ENCODE measurements at places on chromosomes 12 and 14. TPM values are rescaled to one million over a fixed set of nuclear protein-coding genes. Genes with fewer than 3 reads are reported as not detected.

The CD27 gene
- 0.65 TPM for total RNA-seq

The C12orf60 gene
- 0.56 TPM for total RNA-seq

The NDRG2 gene
- 444 TPM for total RNA-seq

The MYF6 gene
- 0.37 TPM for total RNA-seq

DNA sequence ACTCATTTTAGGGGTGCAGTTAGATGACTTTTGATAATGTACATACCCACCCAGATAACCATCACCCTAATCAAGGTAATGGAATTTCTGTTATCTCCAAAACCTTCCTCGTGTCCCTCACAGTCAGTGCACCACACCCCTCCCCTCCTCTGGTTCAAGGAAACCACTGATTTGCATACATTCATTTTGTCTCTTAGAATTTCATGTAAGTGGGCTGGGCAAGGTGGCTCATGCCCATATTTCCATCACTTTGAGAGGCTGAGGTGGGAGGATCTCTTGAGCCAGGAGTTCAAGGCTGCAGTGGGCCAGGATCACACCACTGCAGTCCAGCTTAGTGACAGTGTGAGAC lies 15.7 kb downstream of the ADIPOR2 start:
- no peak for DNase-seq

GRCh38 chr14:57652769-57653168 lies 159.1 kb upstream of the CCDC198 start:
- DNase-seq, result no peak

- no peak for DNase-seq
Observed at GRCh38 chr12:32501835-32502333, 102.5 kb downstream of the FGD4 start.

DNA sequence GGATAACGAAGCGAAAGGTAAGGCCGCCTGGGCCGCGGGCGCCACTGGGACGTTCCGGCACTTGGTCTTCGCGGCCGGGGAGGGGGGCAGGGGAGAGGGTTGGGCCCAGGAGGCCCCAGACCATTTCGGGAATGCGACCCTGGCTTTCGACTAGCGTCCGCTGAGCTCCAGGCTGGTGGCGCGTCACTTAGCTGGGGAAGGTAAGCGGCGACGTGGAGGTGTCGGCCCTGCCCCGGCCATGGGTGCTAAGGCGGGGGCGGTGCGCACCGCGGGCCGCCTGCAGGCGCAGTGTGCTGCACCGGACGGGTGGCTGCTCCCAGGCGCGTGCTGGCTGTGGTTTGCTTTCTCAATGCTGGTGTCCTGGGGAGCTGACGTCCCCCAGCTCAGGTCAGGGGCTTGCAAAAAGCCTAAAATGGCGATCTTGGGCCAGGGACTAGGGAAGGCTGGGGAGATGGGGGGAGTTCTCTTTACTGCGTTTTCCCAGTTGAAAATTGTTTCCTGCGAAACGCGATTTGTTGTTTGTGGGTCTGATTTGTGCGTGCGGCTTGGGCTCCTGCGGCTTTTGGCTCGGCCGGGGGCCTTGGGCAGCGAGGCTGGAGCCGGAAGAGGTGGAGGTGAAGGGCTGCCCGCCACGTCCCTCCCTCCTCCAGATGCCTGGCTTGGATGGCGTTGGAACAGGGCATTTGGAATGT lies 1.2 kb downstream of the HOXC10 start:
- DNase-seq, result no peak

GRCh38 chr12:19000836-19001235 lies 128.7 kb upstream of the PLEKHA5 start:
- no peak for DNase-seq

Measured in omental fat pad (tissue), 4 donors.